ENCODE measurements at places on chromosomes 7 and 10.

- no peak for DNase-seq
Observed at GRCh38 chr10:84660450-84661159, 332.2 kb downstream of the CCSER2 start.

GRCh38 chr7:91717681-91718470, 162.6 kb downstream of the MTERF1 start:
- no peak for DNase-seq

GRCh38 chr10:31426401-31426800, 107.4 kb downstream of the ZEB1 start:
- no peak for DNase-seq

DNA sequence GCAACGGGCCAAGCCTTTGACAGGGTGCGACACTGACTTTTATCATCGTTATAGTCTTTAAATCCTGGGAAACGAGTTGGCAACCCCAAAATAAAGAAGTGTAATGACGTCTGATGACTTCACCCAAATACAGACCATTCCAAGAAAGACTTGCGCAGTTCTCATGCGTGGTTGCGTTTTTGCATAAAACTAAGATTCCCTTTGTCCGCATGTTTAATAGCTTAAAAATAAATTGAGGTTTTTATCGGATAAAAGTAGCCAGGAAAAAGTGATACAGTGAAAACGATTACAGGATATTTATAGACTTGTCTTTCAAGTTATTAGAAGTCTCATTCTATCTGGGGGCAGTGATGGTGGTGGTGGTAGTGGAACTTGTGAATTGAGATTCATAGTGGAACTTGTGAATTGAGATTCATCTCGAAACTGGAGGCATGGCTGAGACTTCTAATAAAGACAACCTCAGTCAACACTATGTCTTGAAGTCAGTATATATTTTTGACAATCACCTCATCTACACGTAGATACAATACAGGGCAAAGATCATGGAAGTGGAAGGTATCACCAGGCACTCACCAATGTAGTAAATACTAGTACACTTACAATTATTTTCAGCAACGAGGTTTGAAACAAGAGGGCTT, 1.2 kb upstream of the NAMPT start:
- no peak for DNase-seq

DNA sequence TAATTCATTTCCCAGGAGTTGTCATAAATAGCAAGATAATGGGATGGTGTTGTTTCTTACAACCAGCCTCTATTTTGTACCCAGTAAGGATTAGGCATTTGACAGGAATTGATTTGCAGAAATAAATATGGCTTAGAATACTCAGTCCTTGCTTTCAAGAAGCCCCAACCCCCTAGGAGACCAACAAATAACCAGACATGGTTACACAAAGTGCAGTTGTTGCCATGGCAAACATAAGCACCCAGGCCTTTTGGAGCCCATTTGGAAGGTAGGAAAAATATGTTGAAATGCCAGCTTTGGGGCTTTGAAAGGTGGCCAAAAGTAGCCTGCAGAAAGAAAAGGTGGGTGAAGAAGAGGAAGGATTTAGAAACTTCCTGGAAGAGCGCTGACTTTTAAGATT, 397.5 kb downstream of the CDC14C start:
- DNase-seq: no peak

GRCh38 chr10:117362313-117362712, 12.9 kb downstream of the PDZD8 start:
- DNase-seq: no peak
